Heart left ventricle (tissue), 16 donors: ENCODE measurements at places on chromosomes 16 and 17. TPM values are rescaled to one million over a fixed set of nuclear protein-coding genes. Genes with fewer than 3 reads are reported as not detected.

- DNase-seq, result no peak
Observed at GRCh38 chr16:2964475-2965336, 631 bp downstream of the KREMEN2 start.

DNA sequence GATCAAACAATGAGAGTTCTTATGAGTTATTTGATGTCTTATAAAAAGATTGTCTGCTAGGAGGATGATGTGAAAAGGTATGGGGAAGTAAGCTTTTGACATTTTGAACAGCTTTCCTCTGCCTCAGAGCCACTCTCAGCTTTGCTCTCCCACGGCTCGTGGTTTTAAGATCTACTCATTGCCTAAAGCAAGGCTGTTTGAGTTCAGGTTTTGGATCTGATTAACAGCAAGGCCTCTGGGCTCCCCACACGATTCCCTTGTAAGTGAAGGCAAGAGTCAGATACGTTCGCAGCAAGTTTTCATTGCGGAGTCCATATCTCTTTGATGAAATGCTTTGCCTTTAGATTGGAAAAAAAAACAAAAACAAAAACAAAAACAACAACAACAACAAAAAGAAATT, 515.0 kb upstream of the SALL1 start:
- no peak for DNase-seq

- no peak for DNase-seq
Observed at GRCh38 chr16:69465881-69466280, 41.5 kb downstream of the CYB5B start.

DNA sequence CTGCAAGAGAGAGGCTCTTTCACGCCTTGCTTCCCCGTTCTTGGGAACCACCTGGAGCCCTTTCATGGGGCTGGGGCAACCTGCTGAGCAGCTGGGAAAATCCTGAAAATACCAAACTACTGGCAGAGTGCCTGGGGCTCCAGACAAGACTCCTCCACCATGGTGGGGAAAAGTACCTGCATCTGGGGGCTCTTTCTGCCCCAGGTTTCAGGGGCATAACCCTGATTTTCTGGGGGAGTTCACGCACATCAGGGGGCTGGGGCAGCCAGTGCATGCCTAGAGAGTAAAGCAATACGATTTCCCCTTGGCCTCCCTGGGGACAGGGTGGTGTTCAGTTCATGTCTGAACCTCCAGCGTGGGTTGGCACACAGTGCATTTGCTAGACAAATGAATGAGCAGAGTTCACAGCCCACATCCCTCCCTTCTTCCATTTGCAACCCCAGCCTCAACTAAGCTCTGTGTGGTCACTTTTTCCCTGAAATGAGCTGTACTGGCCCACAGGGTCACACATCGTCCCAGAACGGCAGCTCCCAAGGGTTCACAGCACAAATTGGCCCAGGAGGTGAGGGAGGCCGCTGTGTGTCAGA, 5.2 kb upstream of the CDC42EP4 start:
- DNase-seq, result no peak

GRCh38 chr16:2799859-2800226, 1.6 kb downstream of the PRSS41 start:
- no peak for DNase-seq

DNA sequence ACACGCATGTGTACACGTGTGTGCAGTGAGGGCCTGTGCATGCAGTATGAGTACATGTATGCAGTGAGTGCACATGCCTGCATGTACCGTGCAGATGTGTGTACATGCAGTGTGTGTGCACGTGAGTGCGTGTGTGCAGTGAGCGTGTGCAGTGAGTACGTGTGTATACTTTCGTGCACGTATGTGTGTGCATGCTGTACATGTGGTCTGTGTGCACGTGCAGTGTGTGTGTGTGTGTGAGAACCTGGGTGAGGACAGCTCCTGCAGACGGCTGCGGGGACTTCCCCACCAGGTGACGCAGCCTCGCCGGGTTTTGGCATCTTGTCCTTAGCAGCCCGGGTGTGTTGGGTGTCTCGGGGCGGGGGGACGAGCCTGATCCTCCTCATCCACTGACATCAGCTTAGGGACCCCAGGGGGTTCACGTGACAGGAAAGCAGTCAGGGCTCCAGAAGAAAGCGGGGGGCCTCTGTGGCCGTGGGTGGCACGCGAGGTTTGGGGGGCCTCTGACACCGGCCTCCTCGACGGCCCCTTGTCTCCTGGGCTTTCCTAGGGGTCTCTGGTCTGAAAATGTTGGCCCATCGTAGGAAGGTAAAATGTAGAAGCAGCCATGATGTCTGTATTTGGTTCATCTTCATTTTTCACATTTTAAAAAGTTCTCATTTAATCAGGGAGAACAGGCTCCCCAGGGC, 119.6 kb upstream of the ZNF750 start:
- no peak for DNase-seq

- DNase-seq, result peak; percentile 85
Observed at GRCh38 chr17:49496183-49496866, 1.2 kb downstream of the NGFR start.

The TRAPPC1 gene
- polyA plus RNA-seq, result 136 TPM

The MAP1LC3B gene
- 82.4 TPM for polyA plus RNA-seq

The EXOC3L1 gene
- polyA plus RNA-seq, result 3.4 TPM

The KIF2B gene
- polyA plus RNA-seq, result not detected

The CYGB gene
- 25.9 TPM for polyA plus RNA-seq

The ARHGAP23 gene
- polyA plus RNA-seq, result 34.4 TPM
